ENCODE measurements at places on chromosomes 12 and 14.

- DNase-seq, result no peak
These were observed 228.1 kb downstream of the ANO2 start for GRCh38 chr12:5716976-5717375.

GRCh38 chr14:103316721-103317121 lies 17.3 kb upstream of the EIF5 start:
- DNase-seq, result no peak

DNA sequence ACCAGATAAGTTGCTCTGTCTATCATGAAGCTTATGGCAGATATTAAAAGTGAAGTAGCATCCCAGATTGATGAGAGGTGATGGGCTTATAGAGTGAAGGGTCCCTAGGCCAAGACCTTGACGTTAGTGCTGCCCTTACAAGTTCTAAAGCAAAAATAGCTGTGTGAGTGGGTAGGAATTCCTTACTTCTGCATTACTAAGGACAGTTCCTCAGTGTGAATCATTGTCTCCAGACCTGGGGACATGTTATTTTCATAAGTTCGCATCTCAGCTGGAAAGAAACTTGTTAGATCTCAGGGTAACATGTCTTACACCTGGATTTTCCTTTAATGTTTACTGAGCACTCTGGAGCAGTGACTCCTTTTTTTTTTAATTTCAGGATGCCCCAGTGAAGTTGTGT lies 28.7 kb downstream of the MAPKAPK5 start:
- DNase-seq, result no peak

GRCh38 chr14:51182131-51182565 lies 57.9 kb upstream of the TMX1 start:
- DNase-seq, result no peak

DNA sequence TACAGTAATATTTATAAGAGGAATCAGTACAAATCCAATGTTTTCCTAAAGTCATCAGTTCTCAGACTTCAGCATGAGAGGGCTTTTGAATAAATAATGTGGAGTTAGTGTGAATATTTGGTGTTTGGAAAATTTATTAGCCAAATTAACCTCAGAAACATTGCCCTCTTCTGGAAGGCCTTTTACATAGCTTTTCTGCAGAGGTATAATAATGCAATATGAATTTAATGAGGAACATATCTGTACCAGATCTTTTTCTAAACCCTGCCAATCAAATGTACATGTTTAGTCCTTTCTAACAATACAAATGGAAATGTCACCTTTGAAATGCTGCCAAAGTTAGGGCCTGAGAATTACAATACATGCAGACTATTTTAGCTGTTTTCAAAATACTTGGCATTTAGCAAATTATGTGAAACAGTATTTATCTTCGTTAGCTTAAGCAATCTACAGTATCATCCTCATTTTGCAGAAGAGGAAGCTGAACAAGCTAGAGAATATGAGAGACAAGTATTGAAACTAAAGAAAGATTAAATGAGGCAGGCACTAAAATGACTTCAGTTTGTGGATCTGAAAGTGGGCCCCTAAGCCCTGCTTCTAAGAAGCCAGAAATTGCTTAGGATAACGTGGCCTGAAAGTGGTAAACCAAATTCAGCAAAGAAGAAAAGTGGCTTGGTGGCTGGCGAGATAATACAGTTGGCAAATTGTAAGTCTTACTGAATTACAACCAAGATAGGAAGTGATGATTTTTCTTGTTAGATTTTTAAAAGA lies 60.4 kb upstream of the MANSC4 start:
- DNase-seq, result no peak

DNA sequence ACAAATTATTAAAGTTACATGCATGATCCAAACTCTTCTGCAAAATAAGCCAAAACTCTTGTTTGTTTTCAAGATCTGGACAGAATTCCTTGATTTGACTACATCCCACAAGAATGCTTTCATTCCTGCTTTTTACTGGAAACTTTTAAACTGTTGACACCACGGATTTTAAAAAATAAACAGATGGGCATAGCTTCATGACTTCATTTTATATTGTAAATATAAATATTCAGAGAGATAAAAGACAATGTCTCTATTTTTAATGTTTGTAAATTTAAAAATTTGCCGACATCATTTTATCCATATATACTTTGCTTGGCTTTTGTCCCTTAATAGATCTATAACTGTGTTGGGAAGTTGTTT lies 134.3 kb upstream of the DCN start:
- DNase-seq, result no peak

DNA sequence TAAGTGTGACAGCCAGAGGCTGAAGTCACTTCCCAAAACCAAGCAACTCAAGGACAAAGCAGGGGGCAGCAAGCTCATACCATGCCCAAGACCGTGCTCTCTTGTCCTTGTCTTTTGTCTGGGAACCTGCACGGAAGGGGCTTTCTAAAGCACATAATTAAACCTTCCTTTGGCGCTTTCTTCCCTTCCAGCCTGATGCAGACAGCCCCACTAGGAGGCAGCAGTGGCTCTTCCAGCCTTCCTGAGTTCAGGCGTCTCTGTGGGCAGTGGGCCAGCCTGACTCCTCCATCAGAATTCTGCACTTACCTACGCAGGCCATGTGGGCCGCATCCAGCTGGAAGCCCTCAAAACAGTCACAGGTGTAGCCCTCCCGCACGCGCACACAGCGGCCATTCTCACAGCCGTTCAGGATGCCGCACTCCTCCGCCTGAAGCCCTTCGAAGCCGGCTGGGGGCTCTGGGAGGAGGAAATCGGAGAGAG lies 7.6 kb downstream of the ISCA2 start:
- DNase-seq, result peak; percentile 70

DNA sequence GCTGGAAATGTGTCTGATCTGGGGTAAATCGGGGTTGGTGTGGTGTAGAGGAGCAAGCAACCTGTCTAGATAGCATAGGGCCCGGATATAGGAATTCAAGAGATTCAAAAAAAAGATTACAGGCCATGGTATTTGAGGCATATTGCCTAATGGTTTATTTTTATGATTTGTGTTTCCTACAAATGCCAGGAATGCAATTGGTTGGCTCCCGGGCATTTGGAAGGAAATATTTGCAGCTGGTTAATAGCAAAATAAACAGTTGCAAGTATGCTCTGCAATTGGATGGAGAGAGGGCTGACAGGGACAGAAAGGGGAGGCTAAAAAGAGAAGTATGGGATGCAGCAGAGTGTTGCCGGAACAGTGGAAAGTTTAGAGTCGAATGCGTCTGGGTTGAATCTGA lies 315.6 kb upstream of the ATP2B1 start:
- no peak for DNase-seq

DNA sequence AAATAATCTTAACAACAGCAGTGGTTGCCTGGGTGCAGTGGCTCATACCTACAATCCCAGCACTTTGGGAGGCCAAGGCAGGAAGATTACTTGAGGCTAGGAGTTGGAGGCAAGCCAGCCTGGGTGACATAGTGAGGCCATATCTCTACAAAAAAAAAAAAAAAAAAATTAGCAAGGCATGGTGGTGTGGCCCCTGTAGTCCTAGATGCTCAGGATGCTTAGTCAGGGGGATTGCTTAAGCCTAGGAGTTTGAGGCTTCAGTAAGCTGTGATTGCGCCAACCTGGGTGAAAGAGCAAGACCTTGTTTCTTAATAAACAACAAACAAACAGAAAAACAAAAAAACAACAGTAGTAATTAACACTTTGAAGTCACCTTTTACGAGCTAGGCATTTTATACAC lies 642 bp upstream of the ACSM4 start:
- no peak for DNase-seq

DNA sequence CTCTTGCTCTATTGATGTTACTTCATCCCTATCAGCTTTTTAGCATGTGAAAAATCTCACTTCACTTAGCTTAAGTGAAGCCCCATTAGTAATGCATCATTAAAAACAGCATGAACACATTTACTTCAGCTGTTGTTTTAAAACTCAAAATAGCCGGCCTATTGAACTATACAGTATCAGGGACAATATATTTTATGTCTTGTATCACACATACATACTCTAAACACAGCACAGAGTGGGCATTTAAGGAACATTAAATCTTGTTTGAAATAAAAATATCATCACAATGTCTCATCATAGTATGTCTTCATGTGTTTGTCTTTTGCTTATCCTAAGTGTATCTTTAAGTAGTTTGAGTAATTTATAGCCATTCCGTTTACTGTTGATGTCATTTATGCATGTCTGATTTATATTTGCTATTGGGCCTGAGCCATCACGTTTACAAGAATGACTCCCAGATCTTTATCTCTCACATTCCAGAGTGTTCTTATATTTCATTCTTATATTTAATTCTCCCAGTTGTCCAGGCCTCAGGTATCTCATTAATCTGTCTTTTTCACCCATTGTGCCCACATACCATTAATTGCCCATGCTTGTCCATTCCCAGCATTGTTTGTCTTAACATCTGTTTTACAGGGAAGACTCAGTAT lies 57.5 kb downstream of the ARHGAP5 start:
- DNase-seq, result no peak

DNA sequence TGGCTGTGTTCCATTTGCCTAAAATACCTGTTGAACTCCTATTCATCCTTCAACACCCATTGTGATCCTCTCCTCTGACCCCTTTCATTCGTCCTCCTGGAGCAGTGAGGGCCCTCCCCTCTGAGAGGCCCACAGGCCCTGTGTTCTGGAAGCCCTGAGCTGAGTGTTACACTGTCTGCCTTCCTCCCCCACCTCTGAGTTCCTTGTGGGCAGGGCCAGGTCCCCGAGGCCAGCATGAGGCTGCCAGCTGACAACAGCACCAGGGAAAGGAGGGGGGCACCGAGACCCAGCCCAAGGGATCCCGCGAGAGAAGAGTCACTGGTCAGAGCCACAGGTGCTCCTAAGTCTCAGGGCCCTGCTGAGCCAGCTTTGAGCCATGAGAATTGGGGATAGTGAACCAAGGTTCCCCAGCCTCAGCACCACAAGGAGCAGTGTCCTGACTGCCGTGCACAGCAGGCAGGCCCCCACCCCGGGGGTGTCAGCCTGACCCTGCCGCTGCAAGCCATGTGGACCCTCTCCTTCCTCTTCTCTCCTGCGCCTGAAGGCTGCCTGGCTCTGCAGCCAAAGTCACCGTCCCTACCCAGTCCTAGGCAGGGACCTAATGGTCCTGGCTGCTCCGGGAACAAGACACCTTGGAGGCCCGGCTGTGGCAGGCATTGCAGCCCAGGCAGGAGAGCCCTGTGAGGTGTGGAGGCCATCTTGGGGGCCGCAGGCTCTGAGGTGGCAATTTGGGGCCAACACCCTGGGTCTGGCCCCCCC lies 52.5 kb downstream of the BEGAIN start:
- DNase-seq, result peak; percentile 35

GRCh38 chr12:121766290-121767039 lies 27.0 kb downstream of the RHOF start:
- no peak for DNase-seq

DNA sequence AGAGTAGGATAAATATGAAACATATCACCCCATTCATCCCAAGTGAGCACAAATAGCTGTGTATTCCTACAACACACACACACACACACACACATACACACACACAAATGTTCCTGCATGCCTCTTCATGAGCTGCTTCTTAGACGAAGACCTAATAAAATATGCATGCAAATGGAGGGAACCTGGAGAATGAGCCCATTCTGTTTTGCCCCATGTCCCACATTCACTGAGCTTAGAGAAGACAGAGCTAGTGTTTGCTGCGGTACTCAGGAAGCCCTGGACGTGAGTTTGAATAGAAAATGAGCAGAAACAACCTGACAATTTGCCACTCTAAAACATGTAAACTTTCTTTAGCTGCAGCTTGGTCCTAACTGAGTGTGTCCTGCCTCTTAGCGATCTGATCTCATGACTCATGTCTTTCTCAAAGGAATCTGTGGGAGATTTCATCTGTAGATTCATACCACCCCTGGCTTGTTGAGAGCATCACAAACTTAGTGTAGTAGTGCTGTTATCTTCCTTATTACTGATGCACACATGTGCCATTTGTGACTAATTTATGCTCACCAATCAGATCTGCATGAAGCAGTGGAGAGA lies 86.8 kb downstream of the ITPR2 start:
- DNase-seq, result no peak

DNA sequence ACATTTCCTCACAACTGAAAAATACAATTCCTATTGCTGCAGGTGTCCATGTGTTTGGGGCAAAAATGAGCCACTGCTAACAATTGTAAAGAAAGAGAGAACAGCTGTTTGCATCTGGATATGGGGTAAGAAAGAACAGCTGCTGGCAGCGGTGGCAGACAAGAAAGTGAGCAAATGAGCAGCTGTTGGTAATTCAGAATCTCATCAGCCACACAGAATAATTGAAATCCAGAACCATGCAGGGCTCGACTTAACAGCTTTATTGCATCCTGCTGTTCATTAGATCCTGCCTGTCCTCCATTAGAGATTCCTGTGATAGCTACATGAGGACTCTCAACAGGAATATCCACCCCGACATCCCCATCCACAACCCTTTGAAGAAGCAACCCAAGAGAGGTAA lies 62.5 kb upstream of the TSPAN8 start:
- no peak for DNase-seq

- DNase-seq, result no peak
These were observed 60.6 kb upstream of the DDHD1 start for GRCh38 chr14:53213761-53214160.

- DNase-seq, result peak; percentile 12
These were observed at the start of gene PLEKHD1 for GRCh38 chr14:69484444-69485314. PLEKHD1 (plus strand) TSS chr14:69484728; CDS start chr14:69484966, 238 bp downstream.

DNA sequence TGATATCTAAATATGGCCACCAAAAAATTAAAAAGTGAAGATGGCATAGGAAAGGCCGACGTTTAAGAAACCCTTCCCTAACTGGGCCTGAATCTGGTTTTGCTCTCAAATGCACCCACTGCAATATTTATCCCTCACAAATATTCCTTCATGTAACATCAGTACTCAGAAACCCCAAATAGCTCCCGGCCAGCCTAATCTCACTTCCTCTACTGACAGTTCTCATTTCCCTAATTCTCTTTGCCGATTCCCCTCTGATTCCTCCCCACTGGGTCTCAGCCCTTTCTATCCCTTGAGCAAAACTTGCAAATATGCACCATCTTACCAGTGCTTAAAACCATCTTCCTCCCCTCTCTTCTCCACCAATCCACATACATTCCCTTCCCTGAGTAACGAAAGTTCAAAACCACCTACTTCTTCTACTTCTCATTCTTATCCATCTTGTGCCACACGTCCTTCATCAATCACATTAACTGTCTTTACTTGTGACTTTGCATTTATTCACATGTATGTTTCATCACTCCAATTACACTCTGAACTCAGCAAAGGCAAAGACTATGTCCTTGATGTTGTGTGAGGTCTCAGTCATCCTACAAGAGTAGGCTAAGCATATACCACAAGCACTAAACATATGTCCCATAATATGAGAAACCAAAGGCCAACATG lies 23.1 kb downstream of the KCNK10 start:
- no peak for DNase-seq

- DNase-seq, result no peak
These were observed 200.4 kb downstream of the PIK3C2G start for GRCh38 chr12:18461758-18462157.

GRCh38 chr12:119749666-119750065 lies 81.7 kb downstream of the PRKAB1 start:
- DNase-seq, result no peak
